ENCODE measurements at places on chromosomes 3 and 15.
A peak's percentile ranks its signal among the peaks of the same experiment; 100 is the strongest.

GRCh38 chr3:125916376-125916978 is 52.5 kb upstream of the ROPN1B start:
- peak; percentile 43 for DNase-seq

DNA sequence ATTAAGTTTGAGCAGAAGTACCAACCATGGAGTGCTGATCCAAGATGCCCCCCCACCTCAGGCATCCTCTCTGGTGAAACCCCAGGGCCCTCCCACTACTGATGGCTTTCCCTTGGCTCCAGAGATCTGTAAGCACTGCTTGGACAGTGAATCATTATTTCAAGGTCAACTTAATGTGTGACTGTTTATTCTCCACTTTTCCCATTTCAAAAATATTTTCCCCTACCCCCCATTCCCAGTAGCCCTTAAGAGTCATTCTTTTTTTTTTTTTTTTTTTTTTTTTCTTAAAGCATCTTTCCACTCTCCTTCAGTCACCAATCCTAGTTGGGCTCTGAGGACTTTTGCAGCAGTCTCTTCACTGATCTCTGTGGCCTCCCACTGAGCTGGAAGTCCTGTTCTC is 82.6 kb downstream of the PCCB start:
- no peak for DNase-seq

- DNase-seq, result no peak
Observed at GRCh38 chr15:87660251-87661129, 596.0 kb downstream of the NTRK3 start.

DNA sequence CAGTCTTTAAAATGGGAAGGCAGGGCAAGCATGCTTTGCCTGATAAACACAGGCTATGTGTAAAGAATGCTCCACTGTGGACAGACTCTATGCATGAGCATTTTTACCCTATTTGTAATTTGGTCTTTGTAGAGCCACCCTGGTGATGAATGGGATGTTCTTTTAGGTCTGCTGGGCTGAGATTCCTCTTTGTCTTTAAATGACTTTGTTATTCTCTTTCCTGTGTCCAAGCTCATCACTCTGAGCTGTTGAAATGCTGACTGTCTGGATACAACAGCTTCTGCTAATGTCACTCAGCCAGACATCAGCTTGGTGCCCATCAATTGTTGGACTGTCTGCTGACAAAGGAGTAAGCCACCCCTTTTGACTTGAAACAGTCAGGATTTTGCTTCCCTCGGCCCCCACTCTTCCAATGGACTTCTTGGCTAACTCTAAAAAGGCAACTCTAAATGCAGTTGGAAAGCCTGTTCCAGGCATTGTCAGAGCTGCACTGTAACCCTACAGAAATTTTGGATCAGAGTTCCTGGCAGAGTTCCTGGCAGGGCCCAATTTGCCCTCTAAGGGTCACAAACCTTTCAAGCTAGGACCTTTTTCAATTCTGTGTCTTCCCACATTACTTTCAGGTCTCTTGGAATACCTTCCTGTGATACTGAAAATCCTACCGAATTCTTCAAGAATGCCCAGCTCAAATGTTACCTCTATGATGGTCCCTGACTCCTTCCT is 40.5 kb upstream of the EIF1B start:
- DNase-seq, result no peak

- DNase-seq, result no peak
Observed at GRCh38 chr15:92035961-92036360, 182.5 kb downstream of the SLCO3A1 start.

GRCh38 chr3:121473001-121473400 is 72.8 kb downstream of the POLQ start:
- DNase-seq, result no peak

GRCh38 chr3:21839592-21839991 is 88.6 kb upstream of the ZNF385D start:
- no peak for DNase-seq

DNA sequence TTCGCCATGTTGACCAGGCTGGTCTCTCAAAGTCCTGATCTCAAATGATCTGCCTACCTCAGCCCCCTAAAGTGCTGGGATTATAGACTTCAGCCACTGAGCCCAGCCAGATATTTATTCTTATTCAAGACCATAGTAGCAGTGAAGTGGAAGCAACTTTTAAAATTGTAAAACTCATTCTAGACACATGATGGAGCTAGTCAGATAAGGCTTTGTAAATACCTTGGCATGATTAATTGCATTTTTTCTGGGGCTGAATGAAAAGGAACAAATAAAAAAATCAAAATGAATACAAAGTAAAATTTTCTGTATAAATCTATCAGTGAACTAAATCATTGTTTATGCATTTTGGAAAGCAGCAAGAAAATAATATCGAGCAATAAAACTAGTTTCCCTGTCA is 4.1 kb upstream of the MYO1E start:
- DNase-seq, result no peak

GRCh38 chr15:43903864-43904290 is 77.1 kb downstream of the WDR76 start:
- DNase-seq, result no peak

- DNase-seq, result no peak
Observed at GRCh38 chr15:90345857-90346256, 6.2 kb upstream of the ZNF774 start.

- no peak for DNase-seq
Observed at GRCh38 chr15:69513986-69514385, 61.4 kb downstream of the RPLP1 start.

- peak; percentile 37 for DNase-seq
Observed at GRCh38 chr15:101294731-101295606, at the start of gene SNRPA1. TSS of gene SNRPA1 (minus strand) at chr15:101295248. CDS start at chr15:101295178, 70 bp downstream.

DNA sequence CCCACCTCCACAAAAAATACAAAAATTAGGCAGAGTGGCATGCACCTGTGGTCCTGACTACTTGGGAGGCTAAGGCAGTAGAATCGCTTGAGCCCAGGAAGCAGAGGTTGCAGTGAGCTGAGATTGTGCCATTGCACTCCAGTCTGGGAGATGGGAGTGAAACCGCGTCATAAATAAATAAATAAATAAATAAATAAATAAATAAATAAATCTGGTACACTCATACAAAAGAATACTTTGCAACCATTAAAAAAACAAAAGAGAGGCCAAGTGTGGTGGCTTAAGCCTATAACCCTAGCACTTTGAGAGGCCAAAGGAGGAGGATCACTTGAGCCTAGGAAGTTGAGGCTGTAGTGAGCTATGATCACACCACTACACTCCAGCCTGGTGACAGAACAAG is 28.0 kb downstream of the MESP1 start:
- no peak for DNase-seq

GRCh38 chr15:65532738-65533051 is 2.4 kb downstream of the HACD3 start:
- DNase-seq, result no peak

DNA sequence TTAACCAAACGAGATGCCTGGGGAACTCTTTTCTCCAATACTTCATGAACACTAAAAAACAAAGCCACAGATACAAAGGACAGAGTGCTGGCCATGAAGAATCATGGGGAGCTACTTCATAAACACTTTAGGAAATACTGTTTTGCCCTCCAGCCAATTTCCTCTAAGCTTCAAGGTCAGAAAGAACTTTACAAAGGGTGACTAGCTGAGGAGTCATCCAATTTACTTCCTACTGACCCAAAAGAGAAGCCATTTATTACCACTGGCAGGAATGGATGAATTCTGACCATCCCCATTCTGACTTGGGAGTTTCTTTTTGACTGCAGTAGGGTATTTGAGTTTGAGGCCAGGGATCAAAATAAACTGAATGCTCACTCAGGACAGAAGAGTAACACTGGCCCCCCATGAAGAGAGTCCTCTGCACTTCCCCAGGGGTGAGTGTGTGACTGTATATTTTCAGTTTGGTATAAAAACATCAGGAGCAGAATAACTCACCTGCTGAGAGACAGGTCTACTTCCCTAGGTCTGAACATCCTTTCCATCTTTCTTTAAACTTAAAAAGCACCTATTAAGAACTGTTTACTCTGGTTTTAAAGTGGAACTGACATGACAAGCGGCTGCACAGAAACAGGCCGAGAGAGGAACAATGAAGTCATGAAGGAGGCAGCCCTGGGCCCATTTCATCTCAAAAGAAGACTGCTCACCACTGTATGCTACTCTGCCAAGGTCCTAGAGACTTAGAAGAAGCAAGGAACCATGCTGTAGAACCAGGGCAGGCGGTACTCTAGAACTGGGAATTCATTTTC is 203.6 kb downstream of the TNIK start:
- no peak for DNase-seq

- DNase-seq, result no peak
Observed at GRCh38 chr3:174193604-174194003, 665.5 kb upstream of the NAALADL2 start.

- DNase-seq, result peak; percentile 58
Observed at GRCh38 chr3:194003114-194004057, 132.6 kb upstream of the HES1 start.

DNA sequence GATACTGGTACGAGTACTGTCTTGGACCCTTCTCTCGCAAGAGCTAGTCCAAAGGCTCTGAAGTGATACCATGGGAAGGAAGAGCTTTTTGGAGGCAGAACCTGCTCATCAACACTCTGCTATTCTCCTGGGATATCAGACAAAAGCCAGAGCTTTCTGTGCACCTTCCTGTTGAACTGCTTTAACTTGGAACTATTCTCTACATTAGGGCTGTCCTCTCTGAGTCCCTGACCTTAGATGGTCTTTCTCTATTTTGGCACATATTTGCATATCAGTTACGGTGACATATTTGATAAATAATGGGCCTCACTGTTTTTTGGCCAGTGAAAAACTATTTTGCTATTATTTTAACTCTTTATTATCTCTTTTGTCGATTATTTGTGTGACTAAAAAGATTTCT is 146.9 kb downstream of the TIGIT start:
- DNase-seq, result no peak

DNA sequence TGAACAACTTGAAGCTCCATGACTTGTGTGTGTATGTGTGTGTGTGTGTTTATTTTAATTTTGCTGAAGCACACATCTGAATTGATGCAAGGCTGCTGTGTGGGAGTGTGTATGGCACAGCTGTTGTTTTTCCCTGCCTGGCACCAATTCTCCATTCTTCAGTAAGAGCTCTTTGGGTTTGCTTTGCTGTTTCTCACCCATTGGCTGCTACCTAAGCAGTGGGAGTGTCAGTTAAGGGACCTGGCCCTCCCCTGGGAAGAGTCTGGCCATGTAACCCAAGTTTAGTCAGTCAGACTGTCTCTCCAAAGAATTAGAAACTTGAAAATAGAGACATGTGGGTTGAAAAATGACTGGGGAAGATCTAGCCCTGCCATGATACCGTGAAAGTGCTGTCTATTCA is 126.2 kb upstream of the SYNPR start:
- no peak for DNase-seq

GRCh38 chr3:42670670-42671069 is 14.7 kb upstream of the KLHL40 start:
- DNase-seq, result no peak

DNA sequence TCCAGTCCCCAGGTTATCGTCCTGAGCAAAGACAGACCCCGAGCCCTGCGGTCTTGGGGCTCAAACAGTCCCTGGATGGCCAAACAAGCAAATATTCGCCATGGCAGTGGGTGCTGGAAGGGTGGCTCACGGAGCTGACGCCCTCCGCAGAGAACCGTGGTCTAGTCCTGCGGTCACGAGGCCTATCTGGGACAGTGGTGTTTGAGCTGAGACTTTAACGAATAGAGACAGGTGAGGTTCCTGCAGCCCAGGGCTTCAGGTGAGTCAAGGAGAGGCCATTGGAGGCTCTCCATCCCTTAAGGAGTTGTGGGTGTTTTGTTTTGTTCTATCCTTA is 399 bp upstream of the SUCLG2 start:
- DNase-seq, result no peak

- no peak for DNase-seq
Observed at GRCh38 chr3:107410606-107411005, 33.4 kb downstream of the CCDC54 start.

DNA sequence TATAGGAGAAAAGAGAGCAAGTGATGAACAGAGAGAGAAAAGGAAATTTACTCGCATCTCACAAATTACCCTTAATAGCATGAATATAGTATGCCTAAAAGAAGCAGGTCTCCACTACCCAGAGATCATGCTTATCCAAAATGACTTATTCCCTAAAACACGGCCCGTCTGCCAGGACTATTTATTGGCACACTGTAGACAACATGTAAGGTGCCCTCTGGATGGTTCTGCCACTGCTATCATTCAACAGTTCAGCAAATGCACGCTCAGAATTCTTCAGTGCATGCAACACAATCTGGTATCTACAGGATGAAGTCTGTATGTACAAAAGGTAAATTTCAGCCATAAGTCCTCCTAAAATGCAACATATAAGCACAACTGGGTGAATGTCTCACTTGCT is 465.8 kb downstream of the SHQ1 start:
- DNase-seq, result no peak

DNA sequence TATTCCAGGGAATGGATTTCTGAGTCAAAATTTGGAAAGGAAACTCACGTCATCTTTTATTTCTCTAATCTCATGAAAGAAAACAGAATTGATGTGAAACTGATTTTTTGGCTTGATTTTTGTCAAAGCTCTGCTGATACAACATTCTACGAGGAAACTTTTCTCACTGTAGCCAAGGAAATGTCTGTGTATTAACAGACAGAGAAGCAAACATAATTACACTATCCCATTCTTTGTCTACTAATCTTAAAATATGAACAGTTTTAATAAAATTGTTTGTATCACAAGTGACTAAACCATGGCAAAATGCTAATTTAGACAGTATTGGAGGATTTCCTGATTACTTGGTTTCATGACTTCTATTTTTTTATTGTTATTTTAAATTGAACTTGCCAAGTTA is 1437.0 kb downstream of the OTOL1 start:
- no peak for DNase-seq

GRCh38 chr3:121243208-121243607 is 302.6 kb downstream of the POLQ start:
- DNase-seq, result no peak

DNA sequence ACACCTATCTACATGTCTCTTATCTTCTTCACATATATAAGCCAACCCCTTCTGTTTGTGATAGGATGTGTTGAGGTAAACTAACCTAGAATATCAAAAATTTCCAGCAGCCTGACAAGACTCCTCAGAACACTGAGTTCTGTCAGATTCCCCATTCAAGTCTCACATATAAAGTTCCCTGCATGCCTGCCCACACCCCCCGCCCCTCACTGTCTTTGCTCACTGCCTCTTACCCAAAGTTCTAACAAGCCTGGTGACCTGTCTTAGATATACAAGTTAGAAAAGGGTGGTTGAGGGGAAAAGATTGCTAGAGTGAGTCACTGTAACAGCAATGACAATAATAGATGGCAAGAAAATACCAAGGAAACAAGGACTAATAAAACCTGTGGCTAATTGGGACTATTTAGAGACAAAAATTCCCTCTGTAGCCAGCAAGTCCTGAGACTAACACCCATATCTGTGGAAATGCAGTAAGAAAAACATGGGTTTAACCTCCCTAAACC is 40.1 kb downstream of the FBXO22 start:
- no peak for DNase-seq

DNA sequence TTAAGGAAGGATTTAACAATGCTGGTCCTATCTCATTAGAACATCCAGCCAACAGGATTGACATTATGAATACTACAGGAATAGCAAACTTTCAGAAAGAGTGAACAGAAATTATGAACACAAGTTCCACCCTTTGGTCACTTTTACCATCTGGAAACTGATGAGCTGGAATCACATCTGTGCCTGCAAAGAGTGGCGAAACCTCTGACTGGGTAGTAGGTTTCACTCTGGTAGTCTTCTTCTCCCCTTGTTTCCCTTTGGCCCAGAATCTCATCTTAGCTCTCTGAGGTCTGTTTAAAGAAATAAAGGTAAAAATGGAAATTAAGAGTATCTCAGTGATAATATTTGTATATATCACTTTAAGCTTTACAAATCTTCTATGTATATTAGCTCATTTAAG is 73.1 kb downstream of the NR2E3 start:
- DNase-seq, result no peak

GRCh38 chr15:73737535-73737934 is 15.6 kb downstream of the INSYN1 start:
- no peak for DNase-seq

- no peak for DNase-seq
Observed at GRCh38 chr15:36603987-36604386, 24.6 kb downstream of the CDIN1 start.

Measured in cortex of kidney (tissue), 1 donor.